ENCODE measurements at places on chromosomes 11 and 22.

DNA sequence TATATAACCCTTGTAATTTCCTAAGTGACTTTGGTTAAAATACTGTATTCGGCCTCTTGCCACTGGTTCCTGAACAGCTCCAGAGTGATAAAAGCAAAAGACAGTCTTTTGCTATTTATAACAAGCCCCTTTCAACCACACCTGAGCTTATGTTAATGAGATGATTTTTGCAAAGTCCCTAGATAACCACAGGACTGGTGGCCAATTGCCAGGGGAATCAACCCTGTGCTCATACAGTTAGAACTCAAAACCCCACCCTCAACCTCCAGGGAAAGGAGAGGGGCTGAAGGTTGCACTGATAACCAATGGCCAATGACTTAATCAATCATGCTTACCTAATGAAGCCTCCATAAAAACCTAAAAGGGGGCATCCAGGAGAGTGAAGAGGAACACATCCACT lies 77.9 kb downstream of the SIK3 start:
- no peak for DNase-seq

- no peak for DNase-seq
Measured at GRCh38 chr11:45684440-45684839, 19.0 kb upstream of the CHST1 start.

- no peak for DNase-seq
Measured at GRCh38 chr22:44365832-44366231, 53.1 kb upstream of the SHISAL1 start.

GRCh38 chr11:16469968-16470367 lies 113.6 kb upstream of the SOX6 start:
- no peak for DNase-seq

DNA sequence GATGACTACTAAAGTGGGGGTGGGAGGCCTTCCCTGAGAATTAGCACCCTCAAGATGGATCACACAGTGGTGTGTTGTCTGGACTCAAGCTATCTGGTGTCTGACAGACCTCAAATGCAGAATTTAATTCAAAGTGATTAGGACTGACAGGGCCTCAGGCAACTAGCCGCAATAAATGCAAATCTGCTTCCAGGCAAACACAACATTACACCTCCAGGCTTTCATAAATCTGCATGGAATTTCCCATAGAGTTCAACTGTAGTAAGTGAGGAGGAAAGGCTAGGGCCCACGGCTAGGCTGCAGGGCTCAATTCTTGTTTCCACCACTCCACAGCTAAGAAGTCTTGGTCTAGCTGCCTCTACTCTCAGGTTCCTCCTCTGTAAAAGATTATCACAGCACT lies 331.4 kb downstream of the LARGE1 start:
- DNase-seq: no peak

DNA sequence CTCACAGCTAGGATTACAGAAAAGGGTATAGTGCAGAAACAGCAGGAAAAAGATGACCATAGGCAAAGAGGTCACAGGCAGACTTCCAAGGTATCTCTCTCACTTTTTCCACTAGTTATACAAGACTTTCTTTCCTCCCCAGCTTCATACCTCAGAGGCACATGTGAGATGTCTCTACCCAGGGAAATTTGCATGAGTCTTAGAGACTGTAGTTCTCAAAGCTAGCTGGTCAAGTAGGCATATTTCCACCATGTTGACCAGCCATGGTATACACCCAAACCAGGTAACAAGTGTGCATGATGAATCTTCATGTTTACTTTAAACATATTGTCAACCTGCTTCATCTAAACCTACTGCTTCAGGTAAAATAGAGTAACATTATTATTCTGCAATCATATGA lies 27.9 kb downstream of the PRMT3 start:
- DNase-seq: no peak

DNA sequence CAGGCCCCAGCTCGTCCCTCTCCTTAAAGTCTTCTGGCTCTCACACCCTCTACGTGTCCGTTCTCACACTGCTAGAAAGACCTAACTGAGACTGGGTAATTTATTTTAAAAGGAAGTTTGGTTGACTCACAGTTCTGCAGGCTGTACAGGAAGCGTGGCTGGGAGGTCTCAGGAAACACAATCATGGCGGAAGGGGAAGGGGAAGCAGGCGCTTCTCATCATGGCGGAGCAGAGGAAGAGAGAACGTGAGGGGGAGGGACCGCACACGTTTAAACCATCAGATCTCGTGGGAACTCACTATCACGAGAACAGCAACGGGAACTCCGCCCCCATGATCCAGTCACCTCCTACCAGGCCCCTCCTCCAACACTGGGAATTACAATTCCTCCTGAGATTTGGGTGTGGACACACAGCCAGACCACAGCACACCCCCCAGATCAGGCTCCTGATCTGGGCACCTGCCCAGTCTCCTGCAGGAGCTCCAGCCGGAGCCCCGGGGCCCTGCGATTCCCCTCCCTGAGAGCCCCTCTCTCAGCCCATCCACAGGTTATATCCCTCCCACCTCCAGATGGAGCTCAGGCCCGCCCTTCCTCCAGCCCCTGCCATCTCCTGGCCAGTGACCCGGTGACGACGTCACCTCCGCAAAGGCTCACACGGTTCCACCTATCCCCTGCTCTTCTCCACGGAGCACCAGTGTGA lies 170.2 kb downstream of the BRD1 start:
- DNase-seq: no peak

DNA sequence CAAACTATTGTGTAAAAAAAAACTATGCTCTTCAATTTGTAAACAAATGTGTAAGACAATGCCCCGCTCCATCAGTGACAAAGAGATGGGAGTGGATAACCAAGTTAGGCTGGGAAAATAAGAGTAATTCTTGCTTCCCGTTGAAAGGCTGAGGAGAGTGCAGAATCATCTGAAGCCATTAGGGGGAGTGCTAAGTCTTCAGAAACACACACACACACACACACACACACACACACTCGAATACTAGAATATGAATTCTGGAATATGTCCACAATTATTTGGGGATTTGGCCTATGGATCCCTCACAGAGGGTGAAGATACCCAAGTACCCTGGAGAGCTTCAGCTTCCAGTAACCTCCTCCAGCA lies 27.8 kb upstream of the ROBO3 start:
- DNase-seq: peak; percentile 56

DNA sequence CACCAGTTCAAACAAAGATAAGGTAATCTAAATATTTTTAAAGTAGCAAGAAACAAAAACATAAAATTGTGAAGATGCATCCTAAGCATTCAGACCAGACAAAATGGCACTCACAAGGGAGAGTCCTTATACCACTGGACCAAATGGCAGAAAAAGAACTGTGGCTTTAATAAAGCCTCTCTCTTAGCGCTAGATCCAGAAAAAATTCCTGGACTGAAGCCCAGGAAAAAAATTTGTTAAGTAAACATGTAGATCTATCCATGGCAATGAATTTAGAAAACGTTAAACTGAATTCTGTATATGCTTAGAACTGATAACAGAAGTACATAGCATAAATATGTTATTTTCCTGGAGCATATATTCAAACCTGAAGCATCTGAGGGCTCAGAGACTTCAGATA lies 11.8 kb upstream of the CD59 start:
- no peak for DNase-seq

DNA sequence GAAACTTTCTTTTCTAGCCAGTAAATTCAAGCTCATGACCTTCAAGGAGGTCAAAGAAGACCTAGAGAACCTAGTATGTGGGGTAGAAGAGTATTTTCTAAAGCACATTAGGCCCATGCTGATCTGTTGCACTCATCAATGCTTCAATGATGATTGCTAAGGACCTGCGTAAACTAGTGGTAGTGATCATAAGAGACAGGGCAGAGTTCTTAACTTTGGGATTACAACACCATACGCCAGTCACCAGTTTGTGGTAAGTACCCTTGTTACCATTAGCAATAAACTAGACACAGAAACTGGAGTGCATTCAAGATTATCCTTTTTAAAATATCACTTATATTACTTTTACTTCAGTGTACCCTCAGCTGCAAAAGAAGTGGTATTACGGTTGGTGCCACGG lies 490.3 kb downstream of the BUD13 start:
- no peak for DNase-seq

GRCh38 chr22:26781596-26781995 lies 124.2 kb downstream of the MIAT start:
- DNase-seq: no peak

DNA sequence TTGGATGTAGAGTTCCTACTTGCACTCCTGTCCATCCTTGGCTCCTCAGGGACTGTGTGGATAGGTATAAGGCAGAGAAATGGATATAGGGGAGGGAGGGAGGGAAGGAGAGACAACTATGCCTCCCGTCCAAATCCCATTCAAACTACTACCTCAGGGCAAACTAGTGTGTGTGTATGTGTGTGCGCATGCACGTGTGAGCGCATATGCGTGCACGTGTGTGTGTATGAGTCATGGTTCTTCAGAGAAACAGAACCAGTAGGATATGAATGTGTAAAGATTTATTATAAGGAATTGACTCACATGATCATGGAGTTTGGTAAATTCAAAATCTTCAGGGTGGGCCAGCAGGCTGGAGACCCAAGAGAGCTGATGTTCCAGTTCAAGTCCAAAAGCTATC lies 42.2 kb upstream of the DRD2 start:
- DNase-seq: no peak

DNA sequence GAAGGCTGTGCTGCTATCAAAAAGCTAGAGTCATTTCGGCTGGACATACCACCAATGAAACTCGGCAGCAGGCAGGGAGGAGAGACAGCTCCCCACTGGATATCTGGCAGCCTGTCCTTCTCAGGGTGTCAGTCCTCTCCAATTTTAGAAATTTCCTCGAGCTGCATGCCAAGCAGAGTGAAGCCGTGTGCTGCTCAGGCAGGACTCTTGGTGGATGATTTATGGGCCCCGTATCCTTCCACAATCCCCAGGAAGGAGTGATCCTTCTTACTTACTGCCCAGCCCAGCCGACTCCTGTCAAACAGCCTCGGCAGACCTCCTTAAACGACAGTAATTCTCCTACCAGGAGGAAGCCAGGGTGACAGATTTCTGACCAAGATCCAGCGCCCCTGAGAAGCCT lies 410.4 kb downstream of the TENM4 start:
- no peak for DNase-seq

DNA sequence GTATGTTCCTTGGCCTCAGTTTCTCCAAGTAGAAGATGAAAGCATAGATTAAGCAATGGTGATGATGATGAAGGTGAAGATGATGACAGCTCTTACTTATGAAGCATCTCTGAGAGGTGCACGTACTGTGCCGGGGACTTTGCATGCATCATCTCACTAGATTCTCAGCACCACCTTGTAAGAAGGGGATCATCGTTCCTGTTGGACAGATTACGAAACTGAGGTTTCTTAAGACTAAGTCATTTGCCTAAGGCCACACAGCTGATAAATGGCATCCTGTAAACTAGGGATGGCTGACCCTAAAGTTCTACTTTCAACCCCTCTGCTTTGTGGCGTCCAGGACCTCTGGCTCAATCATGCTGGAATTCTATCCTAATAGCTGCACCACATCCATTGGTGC lies 8.7 kb downstream of the MS4A15 start:
- no peak for DNase-seq

DNA sequence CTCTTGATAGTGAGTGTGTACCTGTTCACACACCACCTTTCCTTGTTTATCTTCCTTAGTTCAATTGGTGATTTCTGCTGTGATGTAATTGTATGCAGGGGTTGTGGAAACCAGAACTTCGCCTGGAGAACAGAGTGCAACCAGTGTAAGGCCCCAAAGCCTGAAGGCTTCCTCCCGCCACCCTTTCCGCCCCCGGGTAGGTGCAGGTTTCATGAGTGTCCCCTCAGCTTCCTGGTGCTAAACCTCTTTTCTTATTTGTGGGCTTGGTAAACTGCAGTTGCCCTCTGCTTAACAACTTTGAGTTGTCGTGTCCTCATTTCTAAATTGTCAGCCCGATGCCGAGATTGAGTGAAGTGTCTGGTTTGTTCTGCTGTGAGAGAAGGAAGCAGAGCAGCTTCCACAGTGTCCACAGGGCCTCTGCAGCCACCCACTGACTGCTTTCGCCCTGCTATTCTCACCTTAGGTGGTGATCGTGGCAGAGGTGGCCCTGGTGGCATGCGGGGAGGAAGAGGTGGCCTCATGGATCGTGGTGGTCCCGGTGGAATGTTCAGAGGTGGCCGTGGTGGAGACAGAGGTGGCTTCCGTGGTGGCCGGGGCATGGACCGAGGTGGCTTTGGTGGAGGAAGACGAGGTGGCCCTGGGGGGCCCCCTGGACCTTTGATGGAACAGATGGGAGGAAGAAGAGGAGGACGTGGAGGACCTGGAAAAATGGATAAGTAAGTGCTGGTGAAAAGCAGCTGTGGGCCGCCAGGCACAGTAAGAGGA lies 7.1 kb upstream of the GAS2L1 start:
- no peak for DNase-seq

DNA sequence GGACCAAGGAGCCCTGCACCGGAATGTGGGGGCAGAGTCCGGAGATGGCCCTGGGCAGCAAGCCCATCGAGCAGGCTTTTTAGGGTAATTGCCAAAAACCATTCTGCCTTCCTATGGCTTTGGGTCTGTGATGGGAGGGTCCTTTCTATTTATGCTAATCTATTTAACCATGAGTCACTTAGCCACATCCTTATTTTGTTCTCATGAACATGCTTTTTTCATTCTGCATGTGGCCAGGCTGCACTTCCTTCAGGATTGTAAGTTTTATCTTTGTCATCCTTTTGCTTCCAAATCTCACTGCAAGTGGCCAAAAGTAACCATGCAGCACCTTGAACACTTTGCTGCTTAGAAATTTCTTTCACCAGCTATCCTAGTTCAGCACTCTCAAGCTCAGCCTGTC lies 88.3 kb downstream of the EFCAB6 start:
- DNase-seq: no peak

DNA sequence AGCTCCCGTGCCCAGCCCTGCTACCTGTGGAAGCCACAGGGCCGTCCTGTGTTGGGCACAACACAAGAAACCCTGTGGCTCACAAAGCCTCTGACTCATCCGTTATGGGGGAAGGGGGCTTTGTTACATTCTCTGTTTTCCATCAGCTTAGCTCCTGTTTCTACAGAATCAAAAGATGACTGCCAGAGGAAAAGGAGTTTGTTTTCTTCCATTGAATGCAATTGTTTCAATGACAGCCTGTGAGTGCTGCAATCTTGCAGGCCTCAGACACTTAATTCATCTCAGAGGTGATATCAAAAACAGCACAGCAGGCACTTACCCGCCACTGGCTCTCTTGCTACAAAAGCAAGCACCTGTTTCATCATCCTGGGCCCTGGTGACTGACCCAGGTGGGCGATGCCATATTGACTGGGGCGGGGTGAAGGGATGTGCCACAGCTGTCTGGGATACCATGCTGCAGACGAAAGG lies 194.3 kb downstream of the OPCML start:
- no peak for DNase-seq

DNA sequence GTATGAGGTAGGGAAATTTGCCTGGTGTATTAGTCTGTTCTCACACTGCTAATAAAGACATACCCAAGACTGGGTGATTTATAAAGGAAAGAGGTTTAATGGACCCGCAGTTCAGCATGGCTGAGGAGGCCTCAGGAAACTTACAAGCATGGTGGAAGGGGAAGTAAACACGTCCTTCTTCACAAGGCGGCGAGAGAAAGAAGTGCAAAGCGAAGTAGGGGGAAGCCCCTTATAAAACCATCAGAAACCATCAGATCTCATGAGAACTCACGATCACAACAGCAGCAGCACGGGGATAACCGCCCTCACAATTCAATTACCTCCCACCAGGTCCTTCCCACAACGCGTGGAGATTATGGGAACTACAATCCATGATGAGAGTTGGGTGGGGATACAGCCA lies 12.0 kb upstream of the RFPL2 start:
- no peak for DNase-seq
